ENCODE measurements at places on chromosomes 13 and 19. TPM values are rescaled to one million over a fixed set of nuclear protein-coding genes. Genes with fewer than 3 reads are reported as not detected.

GRCh38 chr13:43472339-43472738, 314.4 kb downstream of the ENOX1 start:
- no peak for DNase-seq

The ERICH4 gene
- not detected for total RNA-seq

The UHRF1 gene
- 0.28 TPM for total RNA-seq

- no peak for DNase-seq
These were observed 11.1 kb downstream of the ATP4B start for GRCh38 chr13:113646921-113647340.

All from right atrium auricular region (tissue), 2 donors.